ENCODE measurements at places on chromosomes 7 and 10.
A peak's percentile ranks its signal among the peaks of the same experiment; 100 is the strongest.

GRCh38 chr10:135601-136464 is 578 bp downstream of the ZMYND11 start:
- DNase-seq: peak; percentile 37

DNA sequence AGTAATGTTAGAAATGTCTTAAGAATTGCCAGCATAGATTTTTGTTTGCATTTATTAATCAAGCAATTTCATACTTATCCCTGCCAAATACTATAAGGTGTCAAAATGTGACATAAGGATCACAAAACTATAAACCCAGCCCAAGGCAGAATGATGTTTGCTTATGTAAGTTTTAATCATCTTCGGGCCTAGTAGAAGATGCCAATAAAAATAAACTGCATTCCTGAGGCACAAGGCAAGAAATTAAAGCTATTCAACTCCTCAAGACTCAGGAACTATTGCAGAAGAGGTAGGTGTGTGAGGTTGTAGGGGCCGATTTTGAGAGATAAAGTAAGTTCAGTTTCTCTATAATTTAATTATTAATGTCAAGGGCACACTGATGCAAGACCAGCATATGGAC is 189.4 kb upstream of the AHR start:
- no peak for DNase-seq

DNA sequence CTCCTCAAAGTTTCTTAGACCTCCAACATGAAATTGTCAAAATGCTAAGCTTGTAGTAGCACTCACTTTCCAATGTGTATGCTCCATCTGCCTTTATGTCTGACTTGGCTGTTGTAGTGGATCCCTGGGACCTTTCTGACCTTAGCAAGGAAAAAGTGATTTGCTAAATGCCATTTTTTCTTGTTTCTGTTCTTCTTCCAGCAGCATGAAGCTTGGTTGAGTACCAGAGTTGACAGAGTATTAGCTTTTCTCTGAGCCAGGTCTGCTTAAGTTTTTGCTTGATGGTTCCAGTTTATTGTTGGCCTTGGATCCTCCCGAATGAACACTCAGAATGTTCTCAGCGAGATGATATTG is 168.7 kb downstream of the SND1 start:
- no peak for DNase-seq

DNA sequence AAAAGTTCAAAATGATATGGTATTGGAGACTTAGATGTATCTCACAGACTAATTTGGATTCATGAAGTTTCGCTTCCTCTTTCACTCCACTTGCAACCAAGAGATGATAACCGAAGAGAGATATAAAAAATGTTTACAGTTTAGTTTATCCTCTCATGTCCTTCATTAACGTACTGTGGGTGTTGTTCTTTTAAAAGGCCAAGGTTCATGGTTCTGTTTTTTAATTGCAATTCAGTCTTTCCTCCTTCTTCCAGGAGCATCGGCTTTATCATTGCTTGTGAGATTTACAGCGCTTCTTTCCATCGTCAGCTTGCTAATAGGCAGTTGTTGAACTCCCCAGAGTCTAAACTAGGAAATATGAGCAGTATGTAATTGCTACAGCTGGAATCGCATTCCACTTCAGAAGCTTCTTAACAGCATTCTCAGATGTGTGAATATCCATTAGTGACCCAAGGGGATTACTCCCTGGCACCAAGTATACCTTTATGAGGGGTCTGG is 75.9 kb upstream of the HGF start:
- DNase-seq: no peak

DNA sequence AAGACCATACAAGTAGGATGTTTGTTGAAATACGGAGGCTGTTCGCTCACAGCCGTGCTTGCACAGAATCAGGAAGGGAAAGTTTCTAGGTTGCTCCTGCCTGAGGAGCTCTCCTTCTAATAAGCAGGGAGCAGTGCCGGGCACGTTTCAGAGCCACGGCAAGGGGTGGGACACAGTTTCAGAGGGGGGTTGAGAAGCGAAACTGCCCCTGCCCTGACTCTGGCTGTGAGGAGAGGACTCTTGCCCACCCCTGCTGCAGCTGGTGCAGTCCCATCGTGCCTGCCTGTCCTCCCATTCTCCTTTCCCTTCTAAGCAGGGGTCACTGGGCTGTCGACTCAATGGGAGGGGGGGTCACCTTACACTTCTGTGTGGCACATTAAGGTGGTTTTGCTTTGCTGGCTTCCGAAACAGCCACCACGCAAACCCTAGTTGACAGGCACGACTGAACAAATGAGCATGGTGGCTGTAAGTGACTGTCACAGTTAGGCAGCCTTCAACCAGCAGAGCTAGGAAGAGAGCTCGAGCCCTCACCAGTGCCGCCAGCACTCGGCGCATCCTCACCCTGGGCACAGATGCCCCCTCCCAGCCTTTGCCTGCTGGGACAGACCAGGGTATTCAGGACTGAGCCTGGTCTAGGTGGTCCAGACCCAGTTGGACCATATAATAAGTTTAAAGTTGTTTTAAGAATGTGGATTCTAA is 37.5 kb downstream of the ZNF467 start:
- DNase-seq: no peak

DNA sequence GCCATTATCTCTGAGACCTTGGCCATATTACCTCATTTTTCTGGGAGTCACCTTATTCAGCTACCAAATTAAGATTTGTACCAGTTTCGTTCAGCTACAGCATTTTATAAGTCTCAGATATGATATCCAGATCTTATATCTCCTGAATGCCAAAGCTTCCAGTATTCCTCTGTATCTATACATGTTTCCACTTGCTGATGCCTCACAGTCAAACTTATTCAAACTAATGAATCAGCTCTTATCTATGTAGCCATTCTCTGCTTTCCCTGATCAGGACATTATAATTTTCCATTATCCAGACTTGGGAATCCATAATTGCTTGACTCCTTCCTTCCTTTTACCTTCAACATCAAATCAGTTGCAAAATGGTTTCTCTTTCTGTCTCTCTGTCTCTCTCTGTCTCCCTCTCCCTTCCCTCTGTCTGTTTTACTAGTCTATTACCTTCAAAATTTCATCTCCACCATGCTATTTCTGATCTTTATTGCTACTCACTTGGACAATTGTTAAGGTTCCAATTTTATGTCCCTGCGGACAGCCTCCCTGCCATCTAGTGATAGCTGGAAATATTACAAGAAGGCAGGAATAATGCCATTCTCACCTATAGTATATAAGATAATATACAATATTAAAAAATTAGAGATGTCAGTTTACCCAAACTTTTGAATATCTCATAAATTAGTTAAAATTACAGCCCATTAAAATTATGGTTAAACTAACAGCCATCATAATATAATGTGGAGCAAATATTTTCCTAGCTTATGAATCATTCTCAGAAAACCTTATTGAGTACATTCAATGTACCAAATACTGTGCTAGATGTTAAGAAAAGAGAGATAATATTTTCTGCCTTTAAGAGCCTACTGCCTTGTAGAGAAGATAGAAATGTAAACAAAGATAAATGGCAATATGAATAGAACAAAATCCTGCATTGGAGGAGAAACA is 89.8 kb downstream of the PCLO start:
- no peak for DNase-seq

- no peak for DNase-seq
These were observed 42.7 kb downstream of the PAPSS2 start for GRCh38 chr10:87702260-87702972.

DNA sequence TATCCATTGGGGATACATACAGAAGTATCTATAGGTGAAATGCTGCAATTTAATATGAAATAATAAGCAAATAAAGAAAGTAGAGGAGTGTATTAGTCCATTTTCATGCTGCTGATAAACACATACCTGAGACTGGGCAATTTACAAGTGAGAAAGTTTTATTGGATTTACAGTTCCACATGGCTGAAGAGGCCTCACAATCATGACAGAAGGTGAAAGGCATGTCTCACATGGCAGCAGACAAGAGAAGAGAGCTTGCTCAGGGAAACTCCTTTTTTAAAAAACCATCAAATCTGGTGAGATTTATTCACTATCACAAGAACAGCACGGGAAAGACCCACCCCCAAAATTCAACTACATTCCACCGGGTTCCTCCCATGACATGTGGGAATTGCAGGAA is 82.8 kb upstream of the TRIM24 start:
- DNase-seq: no peak

DNA sequence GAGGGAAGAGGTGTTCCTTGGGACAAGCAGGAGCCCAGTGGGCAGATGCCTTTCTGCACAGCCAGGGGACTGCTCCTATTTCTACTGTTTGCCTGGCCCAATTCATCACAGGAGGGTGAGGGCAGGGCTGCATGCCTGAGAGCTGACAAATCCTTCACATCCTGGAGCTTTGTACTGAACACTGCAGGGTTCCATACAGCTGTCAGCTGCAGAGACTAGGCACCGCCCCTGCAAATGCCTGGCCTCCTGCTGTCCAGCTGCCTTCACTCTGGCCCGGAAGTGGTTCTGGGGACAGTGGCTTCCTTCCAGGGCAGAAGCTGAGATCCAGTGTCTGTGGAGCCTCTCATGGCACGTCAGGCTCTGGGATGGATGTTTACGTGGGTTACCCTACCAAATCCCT is 470.7 kb downstream of the DNAJB6 start:
- no peak for DNase-seq

- DNase-seq: no peak
These were observed 627.4 kb downstream of the REEP3 start for GRCh38 chr10:64148607-64149006.

- DNase-seq: no peak
These were observed 223.1 kb downstream of the REEP3 start for GRCh38 chr10:63744060-63744941.

DNA sequence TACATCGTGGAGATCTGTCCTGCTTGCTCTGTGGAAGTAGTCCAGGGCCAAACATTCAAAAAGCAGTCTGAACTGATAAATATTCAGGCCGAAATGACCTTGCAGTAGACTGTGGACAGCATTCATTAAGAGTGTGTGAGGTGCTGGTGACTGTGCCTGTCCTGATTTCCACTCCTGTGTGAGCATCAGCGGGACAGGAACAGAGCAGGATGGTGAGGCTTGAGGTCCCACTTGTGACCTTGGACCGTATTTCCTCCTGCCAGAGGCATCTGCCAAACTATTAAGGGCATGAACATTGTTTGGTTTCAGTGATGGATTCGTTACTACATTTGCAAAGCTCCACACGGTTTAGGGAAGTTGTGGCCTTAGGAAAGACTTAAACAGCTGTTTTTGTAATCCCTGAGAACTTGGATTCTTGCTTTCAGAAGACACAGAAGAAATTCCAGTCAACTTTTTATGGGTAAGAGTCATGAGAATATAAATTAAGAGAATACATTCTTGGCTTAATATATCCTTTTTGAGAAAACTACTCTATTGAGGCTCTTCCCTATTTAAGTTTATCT is 32.8 kb downstream of the CCNY start:
- no peak for DNase-seq

DNA sequence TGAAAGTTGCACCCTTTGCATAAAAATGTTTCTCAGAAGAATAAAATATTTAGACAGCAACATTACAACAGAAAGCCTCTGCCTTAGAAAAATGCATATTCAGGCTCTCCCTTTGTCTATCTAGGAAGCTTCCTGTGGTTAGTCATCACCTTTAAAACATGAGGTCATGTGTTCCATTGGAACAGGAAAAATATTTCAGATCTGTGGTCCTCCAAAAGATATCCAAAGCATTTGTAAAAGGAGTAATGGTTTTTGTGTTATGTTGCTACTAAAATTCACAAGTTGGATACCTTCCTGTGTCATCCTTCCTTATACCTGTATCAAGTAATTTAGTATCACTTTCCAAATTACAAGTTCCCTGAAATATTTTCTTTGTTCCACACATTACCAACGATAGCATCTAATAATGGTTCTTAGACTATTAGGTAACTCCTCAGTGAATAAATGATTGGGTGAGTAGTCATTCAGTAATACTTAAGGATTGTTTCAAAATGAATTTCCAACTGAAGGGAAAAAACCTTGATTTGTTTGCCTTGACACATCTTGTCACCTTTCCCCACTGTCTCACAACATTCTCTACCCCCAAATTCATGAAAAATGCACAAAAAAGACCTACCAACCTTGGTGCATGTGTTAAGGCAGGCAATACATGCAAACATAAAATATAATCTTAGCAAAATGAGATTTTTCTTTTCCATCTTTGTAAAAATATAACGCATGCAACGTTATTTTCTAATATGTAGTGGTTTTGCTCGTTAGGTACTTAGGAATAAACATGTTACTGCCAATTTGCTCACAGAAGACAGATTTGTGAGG is 19.7 kb upstream of the RHOBTB1 start:
- DNase-seq: no peak

DNA sequence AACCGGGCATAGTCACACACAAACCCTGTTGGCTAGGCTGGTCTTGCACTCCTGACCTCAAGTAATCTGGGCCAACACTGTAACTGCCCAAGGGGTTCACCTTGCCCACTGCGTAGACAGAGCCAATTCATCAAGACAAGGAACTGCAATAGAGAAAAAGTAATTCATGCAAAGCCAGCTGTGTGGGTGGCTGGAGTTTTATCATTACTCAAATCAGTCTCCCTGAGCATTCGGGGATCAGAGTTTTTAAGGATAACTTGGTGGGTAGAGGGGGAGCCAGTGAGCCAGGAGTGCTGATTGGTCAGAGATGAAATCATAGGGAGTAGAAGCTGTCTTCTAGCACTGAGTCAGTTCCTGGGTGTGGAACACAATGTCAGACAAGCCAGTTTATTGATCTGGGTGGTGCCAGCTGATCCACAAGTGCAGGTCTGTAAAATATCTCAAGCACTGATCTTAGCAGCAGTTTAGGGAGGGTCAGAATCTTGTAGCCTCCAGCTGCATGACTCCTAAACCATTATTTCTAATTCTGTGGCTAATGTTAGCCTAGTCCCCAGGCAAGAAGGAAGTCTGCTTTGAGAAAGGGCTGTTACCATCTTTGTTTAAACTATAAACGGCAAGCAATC is 15.6 kb upstream of the FXYD4 start:
- DNase-seq: no peak

DNA sequence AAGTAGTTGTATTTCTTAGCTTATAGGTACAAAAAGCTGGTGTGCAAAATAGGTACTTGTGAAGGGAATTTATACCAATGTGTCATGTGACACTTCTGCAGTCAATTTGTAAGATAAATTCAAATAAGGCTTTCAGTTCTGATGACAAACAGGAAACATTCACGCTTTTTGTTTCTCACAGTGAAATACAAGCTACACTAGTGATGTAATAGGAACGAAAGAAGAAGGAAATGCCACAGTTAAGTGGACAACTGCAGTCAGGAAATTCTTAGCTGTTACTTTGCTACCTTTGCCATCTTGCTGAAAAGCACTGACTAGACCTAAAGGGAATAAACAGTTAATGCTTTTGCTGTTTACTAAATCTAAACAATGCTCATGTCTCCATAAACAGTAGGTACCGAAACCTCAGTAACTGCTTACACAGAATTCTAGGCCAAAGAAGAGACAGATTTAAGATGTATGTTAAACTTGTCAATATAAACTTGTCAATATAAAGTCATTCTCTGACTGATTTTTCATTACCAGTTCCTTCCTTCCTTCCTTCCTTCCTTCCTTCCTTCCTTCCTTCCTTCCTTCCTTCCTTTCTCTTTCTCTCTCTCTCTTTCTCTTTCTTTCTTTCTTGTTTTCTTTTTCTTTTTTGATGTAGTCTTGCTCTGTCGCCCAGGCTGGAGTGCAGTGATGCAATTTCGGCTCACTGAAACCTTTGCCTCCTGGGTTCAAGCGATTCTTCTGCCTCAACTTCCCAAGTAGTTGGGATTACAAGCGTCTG is 10.1 kb downstream of the OTUD1 start:
- DNase-seq: no peak
